ENCODE measurements at places on chromosomes 6 and 20.

GRCh38 chr6:44009425-44010321, 117.6 kb downstream of the MRPL14 start:
- DNase-seq, result no peak

DNA sequence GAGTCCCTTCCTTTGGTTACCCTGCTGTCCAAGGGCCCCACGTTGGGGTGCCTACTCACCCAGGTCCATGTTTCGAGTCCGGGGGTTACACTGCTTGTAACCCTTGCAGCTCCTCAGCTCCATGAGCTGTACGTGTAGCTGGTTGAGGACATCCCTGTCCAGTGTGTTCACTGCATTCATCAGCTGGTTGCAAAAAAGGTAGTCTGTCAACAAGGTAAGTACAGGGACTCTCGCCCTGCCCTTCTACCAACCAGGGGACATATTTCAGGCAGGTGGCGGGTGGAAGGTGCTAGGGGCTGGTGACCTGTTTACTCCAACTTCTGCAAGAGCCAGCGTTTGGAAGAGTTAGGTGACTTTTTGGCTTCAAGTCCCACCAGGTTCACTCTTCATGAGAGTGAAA, 123.6 kb downstream of the SULF2 start:
- no peak for DNase-seq

DNA sequence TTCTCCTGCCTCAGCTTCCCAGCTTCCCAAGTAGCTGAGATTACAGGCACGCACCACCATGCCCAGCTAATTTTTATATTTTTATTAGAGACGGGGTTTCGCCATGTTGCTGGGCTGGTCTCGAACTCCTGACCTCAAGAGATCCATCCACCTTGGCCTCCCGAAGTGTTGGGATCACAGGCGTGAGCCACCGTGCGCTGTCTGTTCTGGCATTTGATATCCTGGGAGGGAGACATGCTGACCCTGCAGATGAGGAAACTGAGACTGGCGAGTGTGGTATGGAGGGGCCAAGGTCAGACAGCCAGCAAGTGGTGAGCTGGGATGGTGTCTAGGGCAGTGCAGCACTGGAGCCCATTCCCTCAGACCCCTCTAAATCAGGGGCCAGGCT, 44.6 kb downstream of the SRC start:
- no peak for DNase-seq

DNA sequence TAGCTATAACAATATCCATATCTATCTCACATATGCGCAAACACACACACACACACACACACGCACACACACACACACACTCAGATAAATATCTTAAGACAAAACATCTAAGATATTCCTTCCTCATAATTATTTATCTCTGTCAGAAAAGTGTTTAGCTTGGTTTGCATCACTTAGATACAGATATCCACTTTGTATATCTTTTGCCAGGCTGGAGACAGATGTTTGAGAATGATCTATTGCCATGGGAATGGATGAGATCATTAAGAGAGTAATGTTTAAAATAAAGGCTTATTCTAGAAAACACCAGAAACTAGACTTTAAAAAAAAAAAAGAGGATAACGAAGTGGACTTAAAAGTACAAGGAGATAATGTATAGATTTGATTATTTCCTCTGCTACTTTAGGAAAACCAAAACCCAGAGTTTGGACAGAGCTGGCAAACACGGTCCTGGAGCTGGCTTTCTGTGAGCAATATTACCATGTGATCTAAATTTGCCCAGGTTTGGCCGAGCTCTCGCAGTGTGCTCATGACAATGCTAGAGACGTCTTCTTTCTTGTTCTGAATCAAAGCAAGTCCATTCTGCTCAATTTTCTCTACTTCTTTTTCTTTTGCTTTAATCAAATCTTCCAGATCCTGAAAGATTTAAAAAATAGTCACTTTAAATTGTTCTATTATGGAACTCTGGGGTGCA, 411.8 kb downstream of the SYNE1 start:
- DNase-seq, result no peak

DNA sequence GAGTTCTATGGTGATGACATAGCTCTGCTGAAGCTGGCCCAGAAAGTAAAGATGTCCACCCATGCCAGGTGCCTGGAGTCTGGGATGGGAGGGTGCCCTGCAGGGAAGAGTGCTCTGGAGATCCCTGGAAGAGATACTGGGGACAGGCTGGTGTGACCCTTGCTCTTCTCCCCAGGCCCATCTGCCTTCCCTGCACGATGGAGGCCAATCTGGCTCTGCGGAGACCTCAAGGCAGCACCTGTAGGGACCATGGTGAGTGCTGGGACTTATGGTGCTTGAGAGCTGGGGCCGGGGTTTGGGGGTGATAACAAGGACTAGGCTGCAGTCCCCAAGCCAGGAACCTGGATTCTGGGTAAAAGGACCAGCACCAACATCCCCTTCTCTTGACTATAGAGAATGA, 2.2 kb upstream of the CFB start:
- DNase-seq, result no peak

DNA sequence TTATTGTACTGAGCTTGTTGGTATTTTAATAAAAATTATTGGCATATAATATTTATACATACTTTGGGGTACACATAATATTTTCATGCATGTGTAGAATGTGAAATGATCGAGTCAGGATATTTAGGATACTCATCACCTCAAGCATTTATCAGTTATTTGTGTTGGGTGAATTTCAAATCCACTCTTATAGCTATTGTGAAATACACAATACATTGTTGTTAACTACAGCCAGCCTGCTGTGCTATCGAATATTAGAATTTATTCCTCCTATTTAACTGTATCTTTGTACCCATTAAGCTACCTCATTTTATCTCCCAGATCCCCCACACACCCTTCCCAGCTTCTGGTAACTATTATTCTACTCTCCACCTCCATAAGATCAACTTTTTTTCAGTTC, 14.6 kb upstream of the MICB start:
- DNase-seq, result no peak
